SJCRH30 (cell line): ENCODE measurements at places on chromosomes 5 and 9. TPM values are rescaled to one million over a fixed set of nuclear protein-coding genes. Genes with fewer than 3 reads are reported as not detected.

Gene MTX3
- 27.1 and 28.8 TPM in 2 replicates for total RNA-seq

Gene SPATA31E1
- not detected in 2 replicates for total RNA-seq

Gene PRR7
- total RNA-seq = 6.4 TPM in 2 replicates

Gene SCGB3A1
- not detected in 2 replicates for total RNA-seq

Gene GNA14
- total RNA-seq = not detected in 2 replicates

Gene ALDH1A1
- 1.0 and 1.6 TPM in 2 replicates for total RNA-seq

DNA sequence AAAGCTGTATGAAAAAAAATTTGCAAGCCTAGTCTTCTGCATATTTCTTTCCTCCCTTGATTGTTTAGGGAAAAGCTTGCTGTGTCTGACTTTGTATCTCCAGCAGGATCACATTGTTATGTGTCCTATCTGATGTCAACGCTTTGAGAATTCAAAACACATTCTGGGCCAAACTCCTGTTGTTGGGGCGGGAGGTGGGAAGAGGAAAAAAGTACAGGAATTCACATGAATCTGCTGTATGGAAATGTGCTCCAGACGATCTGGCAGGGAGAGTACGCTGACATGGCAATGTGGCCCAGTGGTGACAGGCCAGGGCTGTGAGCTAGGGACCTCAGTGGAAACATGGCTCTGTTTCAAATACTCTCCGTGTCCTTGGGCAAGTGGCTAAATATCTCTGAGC is 87.4 kb upstream of the GNA14 start:
- no peak for DNase-seq

DNA sequence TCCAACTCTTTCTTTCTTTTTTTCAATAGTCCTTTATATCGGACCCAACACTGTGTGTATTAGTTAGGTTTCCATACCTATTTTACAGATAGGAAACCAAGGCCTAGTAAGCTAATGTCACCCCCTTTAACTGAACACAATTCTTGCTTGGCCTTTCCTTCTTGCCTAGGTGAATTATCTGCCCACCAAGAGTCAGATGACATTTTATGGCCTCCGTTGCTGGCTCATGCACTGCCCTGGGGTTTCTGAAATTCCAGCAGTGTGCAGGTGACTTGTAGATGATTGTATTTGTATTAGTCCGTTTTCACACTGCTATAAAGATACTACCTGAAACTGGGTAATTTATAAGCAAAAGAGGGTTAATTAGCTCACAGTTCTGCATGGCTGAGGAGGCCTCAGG is 293.8 kb downstream of the GAS1 start:
- DNase-seq = no peak

DNA sequence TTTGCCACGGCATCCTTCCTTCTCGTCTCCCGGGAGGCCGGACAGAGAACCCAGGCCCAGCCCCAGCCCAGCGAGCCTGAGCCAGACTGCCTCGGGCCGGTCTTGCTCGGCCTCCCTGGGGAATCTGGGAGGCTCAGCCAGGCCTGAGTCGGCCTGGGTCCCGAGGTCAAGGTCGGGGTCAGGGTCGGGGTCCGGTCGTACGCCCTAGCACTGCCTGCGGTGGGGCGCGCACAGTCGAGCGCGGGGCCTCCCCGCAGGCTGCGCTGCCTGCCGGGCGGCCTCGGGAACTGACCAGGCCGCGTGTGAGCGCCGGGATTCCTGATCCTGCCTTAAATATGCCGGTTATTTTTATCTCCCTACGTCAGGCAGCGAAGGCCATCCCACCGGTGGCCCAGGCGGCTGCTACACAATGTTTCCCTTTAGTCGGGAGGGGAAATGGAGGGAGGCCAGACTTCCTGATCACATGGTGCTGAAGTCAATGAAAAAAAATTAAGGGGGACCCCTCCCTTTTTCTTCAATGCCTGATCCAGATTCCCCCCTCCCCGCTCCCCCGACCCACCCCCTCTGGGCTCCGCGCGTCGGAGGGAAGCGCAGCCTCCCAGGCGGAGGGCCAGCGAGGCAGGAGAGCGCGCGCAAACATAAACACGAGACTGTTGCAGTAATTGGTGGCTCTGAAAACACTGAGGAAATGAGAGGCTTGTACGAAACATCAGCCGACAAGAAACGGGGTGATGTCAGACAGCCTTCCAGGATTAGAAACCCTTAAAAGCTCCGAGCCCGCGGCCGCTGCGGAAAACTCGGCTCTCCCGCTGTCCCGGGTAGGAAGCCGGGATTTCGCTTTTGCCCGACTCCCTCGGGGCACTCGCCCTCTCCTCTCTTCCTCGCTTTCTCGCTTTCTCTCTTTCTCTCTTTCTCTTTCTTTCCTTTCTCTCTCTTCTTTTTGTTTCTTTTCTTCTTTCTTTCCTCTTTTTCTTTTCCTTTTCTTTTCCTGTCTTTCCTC is 148.2 kb upstream of the KLF4 start:
- peak; percentile 93 for DNase-seq

DNA sequence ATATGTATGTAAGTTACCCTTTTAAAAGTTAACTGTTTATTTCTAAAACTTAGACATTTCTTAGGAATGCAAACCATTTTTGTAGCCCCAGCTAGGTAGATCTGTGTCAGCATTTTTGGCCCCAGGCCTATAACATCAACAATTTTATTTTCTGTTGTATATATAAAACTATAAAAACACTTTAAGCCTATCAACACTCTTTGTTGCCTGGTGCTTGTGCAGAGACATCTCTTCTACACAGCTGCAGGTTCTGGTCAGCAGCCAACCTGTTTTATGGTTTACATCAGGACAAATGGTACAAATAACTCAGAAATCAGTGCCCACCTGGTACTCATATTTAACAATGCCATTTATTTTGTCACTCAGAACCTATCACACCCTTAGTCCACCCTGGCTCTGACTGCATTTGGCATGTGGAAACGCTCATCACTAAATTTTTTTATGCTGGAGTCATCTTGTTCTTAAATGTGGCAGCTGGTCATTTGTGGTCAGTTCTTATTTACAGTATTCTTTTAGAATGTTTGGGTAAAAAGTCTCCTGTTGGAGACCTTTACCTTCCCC is 173.4 kb downstream of the DNAH5 start:
- DNase-seq = no peak

DNA sequence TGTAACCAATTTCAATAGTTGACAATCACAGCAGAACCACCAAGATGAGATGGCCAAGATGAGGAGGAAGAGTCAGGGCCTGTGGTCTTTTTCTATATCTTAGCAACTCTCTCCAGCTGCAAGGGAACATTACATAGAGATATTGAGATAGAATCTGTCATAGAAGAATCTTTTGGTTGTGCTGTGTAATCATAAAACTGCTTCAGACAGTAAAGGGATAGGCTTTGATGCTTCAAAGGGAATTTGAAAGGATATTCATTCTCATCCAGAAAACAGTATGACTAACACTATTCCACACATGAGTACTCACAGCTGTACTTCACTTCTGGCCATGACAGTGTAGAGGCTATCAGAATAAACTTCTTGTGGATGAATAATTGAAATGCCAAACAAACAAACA is 145.9 kb downstream of the YIPF5 start:
- no peak for DNase-seq

GRCh38 chr9:85040821-85041465 is 371.4 kb downstream of the NTRK2 start:
- DNase-seq = no peak

DNA sequence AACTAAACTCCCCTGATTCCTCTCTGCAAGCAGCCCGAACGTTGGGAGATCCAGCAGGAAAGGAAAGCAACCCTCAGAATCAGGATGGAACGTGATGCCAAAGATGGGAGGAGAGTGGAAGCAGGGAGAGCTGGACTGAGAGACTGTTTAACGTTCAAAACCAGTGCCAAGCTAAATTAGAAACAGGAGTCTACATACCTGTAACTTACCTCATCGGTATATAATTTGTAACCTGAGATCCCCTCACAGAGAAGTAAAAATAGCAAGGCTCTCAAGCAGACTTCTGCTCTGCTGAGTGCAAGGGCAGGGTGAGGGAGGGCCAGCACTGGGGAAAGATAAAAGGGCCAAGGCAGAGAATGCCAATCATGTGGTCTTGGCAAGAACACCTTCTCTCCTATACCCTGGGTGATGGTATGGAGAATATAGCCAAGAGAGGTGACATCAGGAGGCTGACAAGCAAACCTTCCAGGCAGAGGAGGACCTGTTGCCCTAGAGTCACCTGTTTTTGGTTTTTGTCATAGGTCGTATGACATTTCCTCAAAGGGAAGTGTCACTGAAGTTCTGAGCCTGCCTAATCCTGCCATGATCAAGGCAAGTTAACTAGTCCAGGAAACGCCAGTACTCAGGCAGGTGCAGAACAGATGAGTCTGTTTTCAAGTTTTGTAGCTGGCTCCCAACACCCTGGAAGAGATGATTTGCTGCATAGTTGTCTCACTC is 472.0 kb downstream of the NFIB start:
- peak; percentile 4 for DNase-seq

- DNase-seq = no peak
Measured at GRCh38 chr9:113298924-113299770, 4.0 kb downstream of the RNF183 start.

DNA sequence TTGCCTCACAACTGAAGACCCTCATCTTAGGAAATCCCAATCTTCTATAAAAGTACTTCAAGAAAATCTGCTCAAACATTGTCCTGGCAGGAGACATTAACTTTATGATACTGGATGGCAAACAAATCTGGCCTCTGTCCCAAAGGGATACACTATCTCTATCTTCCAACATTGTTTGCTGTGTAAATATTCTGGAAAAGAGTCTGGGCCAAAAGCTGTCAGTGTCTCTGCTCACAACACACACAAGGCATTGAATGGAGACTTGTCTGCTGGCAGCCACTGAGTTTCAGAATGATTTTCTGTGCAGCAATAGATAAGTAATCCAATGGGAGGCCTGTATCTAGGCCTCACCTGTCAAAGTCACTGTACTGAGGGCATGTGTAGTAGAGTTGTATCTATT is 471.1 kb downstream of the DMAC1 start:
- no peak for DNase-seq

DNA sequence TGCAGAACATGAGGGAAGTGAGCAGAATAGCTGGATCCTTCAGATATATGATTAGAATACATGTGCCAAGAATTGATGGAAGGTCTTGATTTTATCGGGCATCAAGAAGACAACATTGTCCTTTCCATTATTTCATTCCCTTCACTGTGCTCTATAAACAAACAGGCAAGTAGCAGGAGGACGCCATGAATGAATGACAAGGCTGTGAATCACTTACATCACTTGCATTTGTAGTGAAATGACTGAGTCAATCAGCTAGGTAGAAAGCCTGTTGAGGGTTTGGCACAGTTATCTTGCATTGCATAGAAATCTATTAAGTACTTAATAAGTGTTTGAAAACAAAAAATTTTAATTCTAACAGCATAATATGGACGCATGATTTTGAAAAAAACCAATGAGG is 548.8 kb upstream of the IZUMO3 start:
- no peak for DNase-seq

GRCh38 chr9:100350188-100350587 is 2.6 kb downstream of the TEX10 start:
- no peak for DNase-seq

GRCh38 chr9:110021891-110022290 is 186.1 kb downstream of the C9orf152 start:
- DNase-seq = no peak
